ENCODE measurements at places on chromosomes 13 and 19.
A peak's percentile ranks its signal among the peaks of the same experiment; 100 is the strongest.

GRCh38 chr19:5094768-5095567 lies 126.1 kb downstream of the KDM4B start:
- no peak for DNase-seq

DNA sequence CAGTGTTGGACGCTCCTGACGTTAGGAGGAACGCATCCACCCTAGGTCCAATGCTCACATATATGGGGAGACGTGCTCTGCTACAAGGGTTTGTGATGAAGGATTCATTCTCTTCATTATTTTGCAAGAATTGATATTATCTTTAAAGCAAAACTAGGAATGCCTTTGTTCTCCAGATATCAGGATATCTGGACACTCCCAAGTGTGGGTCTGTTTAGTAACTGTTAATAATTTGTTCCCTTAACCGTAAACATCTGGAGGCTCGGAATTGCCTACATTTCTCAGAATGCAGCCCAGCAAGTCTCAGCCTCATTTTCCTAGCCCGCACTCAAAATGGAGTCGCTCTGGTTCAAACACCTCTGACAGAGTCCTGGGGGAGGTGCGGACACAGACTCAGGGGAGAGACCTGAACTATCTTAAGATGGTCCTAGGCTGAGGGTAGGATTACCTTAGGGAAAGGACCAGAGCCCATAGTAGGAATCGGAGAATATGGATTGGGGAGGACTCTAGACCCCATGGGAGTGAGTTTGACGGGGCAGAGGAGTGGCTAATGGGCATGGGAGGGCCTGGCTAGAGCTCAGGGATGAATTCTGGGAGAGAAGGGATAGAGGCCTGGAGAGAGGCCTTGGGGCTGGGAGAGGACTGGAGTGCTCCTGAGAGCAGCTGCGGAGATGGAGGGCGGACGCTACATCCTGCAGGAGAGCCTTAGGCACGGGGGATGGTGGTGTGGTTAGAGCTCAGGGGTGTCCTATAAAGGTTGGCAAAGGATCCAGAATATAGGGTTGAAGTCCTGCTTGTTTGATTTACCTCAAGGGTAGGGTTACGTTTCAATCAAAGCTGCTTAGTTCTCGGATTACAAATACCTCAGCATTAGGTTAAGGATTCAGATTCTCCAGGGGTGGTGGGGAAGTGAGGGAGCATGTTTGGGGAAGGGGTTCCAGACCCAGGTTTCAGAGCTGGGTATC lies 43.2 kb downstream of the ZNF331 start:
- no peak for DNase-seq

- DNase-seq: no peak
These were observed 190.3 kb downstream of the STK24 start for GRCh38 chr13:98386637-98387036.

- DNase-seq: no peak
These were observed 52.5 kb downstream of the SLITRK1 start for GRCh38 chr13:83829810-83830209.

DNA sequence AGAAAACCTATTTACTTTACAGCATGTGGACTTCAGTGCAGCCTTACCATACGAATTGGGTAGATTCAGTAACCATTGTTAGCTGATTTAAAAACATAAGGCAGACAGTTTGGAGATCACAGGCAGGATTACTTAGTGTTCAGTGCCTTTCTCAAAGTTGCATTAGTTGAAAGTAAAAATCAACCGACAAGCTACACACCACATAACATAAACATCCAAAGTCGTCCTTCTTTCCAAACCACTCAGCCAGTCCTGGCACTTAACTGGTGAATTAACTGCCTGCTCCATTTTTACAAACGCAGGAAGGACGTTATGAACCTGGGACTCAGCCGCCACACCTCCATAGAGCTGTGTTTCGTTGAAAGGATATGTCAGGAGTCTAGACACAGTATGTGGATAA lies 91.4 kb downstream of the COL4A1 start:
- no peak for DNase-seq

DNA sequence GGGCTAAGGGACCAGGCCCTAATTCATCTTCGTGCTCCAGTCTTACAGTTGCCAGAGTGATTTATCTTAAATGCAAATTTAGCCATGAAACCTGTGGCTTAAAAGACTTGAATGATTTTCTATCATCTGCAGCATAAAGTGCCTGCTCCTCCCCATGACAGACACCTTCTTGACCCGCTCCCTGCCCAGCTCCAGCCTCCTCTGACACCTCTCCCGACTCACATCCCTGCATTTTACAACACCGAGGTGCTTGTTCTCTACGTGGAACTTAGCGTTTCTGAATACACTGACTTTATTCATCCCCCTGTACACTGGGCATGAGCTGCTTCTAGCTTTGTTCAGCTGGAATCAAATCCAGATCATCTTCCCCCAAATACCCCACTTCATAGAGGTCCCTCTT lies 128.7 kb upstream of the MYO16 start:
- no peak for DNase-seq

DNA sequence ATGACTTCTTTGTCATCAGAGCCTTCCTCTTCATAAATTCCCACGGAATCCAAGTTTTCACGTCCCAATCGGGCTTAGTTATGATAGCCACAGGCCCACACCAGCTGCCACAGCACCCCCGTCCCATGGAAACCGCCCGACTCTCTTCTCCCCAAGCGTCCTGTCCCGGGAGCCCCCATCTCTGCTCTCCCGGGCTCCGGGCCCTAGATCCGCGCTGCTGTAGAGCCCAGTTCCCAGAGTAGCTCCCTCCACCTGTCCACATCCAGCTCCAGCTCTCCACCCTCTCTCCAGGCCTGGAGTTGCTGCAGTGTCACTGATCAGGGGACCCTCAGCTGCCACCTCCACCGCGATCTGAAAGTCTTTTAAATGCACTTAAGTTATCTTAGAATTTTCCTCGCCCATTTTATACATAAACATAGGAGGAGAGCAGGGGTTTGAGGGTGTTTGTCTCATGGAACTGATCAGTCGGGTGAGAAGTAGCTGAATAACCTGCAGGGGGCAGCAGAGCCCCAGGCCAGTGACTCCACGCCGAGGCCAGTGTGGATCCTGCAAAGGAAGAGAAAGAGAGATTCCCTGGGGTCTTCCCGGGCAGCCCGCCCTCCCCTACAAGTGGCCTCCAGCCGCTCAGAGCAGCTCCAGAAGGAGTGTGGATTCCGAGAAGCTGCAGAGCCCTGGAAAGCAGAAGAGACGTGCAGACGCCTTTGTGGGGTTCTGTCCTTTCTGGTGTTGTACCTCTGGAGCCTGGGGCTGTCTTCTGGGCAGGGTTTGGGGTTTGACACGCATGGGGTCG lies 1.1 kb upstream of the ZNF763 start:
- peak; percentile 29 for DNase-seq

DNA sequence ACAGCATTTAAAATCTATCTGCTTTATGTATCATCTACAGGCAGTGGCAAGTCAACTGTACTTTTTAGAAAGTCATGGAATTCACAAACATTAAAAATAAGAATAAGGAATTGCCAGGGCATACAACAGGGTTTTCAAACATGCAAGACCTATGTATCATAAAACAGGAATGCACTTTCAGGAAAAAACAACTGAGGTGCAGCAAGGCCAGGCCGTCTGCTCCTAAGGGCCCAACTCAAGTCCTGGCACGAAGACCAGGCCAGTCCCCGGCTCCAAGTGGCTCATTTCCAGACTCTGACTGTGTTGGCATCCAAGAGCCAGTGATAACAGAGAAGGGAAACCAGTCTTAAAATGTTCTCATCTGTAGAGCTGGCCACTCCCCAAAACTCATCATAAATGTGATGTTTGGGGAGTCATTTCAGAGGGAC lies 7.1 kb downstream of the RFX2 start:
- DNase-seq: peak; percentile 74

Data from NCI-H446 (cell line).